ENCODE measurements at places on chromosomes 11 and 22. TPM values are rescaled to one million over a fixed set of nuclear protein-coding genes. Genes with fewer than 3 reads are reported as not detected.

DNA sequence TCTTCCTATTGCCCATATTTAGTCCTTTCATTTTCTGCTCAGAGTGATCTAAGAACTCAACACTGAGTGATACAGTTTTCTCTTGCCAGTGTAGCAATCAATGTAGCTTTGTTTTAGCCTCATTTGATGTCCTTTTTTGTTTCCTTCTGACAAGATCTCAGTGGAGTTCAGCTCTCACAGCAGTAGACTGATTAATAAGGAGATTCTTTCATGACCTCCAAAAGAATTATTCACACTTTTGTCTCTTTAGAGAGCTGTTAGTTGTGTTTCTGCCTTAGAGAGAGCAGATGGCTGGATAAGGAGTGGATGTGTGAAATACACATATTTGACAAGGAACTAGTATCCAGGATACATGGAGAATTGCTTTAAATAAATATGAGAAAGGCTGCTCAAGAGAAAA lies 6.6 kb upstream of the TMEM225 start:
- no peak for DNase-seq

DNA sequence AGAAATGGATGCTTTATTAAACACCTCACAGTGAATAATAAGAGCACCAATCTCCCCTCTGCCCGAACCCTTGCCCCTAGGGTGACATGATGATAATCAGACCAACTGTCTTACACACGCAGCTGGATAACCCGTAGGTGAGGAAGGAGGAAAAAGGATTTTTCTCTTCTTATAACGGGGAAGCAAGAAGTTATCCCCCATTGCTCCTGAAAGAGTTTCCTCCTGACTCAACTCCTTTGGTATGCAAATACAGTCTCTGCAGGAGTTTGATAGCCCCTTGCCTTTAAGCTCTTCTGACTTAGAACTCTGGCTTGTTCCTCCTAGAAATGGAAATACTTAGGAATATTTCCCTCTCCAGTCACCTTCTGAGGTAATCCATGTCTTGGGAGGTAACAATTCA lies 455.8 kb downstream of the TMEM135 start:
- DNase-seq, result no peak

The CDCA5 gene
- total RNA-seq, result 3.8 TPM

DNA sequence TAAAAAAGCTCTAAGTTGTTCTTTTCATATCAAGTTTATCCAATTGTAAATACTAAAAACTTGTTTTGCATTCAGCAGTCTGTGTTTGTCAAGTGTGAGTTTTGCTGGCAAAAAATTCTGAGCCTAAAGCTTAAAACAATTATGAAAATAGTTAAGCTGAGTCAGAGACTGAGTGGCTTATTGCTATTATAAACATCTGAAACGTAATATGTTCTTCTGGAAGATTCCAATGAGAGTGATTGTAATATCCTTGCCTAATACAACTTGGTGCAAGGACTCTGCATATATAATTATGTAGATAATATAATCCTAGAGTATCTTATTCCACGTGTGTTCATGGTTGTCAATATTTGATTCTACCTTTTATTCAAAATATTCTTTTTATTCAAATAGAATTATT lies 14.1 kb upstream of the NUP50 start:
- DNase-seq, result no peak
